8988T (cell line): ENCODE measurements at places on chromosomes 7 and 10.

DNA sequence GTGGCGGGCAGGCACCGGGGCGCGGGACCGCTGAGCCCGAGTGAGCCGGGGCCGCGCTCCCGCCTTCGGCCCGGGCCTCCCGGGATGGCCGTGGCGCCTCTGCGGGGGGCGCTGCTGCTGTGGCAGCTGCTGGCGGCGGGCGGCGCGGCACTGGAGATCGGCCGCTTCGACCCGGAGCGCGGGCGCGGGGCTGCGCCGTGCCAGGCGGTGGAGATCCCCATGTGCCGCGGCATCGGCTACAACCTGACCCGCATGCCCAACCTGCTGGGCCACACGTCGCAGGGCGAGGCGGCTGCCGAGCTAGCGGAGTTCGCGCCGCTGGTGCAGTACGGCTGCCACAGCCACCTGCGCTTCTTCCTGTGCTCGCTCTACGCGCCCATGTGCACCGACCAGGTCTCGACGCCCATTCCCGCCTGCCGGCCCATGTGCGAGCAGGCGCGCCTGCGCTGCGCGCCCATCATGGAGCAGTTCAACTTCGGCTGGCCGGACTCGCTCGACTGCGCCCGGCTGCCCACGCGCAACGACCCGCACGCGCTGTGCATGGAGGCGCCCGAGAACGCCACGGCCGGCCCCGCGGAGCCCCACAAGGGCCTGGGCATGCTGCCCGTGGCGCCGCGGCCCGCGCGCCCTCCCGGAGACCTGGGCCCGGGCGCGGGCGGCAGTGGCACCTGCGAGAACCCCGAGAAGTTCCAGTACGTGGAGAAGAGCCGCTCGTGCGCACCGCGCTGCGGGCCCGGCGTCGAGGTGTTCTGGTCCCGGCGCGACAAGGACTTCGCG is 534 bp downstream of the FZD9 start:
- DNase-seq: no peak

DNA sequence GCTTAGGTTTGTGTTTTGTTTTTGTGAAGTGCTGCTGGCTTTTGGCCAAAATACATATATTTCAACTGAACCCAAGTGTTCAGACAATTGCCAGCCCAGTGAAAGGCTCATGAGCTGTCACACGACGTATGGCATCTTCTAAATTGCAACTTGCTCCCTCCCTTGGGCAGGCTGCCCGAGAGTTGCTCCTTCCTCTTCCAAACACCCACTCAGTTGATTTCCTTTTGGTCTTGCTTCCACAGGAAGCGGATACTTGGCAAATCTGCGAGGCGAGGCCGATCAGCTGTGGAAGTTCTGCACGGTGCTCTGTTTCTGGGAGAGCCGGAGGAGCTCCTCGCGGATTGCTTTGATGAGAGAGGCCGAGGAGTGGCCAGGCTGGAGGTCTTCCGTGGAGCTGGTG is 39.6 kb upstream of the ATP6V0A4 start:
- no peak for DNase-seq

DNA sequence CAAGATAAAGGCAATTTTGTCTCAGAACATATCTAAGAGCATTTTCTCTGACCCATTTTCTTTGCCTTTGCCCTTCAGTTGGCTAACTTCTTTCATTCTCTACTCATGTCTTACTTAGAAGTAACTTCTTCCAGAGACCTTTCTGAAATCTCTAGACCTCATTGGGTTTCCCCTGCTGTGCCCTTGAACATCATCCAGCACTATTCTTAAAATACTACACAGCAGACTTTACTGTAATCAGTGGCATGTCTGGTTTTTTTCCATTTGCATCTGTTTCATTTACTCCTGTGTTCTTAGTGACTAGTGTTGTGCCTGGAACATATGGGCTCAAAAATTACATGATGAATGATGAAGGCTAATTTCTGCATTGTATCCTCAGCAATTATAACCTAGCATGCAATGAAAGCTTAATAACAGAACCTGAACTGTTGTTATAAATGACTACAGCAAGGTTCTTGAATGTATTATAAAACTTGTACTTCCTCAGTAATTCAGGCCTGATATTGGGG is 301.9 kb downstream of the CDK14 start:
- no peak for DNase-seq

DNA sequence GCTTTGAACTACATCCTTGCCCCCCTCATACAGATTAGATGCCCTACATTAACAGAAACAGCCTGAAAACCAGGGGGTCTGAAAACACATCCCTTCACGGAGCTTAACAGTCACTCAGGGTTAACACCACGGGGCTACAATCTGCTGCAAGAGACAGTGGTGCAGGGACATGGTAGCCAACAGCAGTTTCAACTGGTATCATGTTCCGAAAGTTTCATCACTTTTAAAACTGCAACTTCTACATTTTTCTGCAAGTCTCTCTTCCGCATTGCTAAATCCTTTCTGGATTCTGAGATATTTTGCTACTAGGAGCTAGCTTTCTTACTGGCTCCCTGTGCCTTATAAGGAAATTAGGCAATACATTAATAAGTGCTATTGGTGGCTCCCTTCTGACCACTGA is 92.6 kb downstream of the JAZF1 start:
- DNase-seq: no peak

DNA sequence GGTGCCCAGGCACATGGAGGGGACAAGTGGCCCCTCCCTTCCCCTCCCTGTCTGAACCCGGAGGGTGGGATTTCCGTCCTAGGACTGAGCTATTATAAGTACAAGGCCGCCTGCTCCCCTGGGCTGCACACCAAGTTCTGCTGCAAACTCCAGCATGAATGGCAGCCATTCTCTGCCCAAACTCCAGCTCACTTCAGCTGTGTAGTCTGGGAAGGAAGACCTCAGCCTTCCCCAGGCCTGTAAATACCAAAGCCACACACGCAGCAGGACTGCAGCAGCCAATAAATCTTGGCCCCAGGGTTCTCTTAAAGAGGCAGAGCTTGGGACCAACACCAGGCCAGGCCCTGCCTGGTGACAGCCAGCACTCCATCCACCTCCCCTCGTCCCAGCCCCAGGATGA is 291.3 kb upstream of the ZMIZ1 start:
- no peak for DNase-seq

GRCh38 chr7:35596061-35596460 is 98.9 kb downstream of the HERPUD2 start:
- peak; percentile 17 for DNase-seq
